ENCODE measurements at places on chromosomes 3 and 15. TPM values are rescaled to one million over a fixed set of nuclear protein-coding genes. Genes with fewer than 3 reads are reported as not detected.

C3orf38 gene
- total RNA-seq = 33.2 TPM

CHRNA7 gene
- not detected for total RNA-seq

HTR3C gene
- not detected for total RNA-seq

SEC22C gene
- total RNA-seq = 69.3 TPM

IGF2BP2 gene
- total RNA-seq = 67.8 TPM

GABRA5 gene
- 0.43 TPM for total RNA-seq

SSUH2 gene
- 0.32 TPM for total RNA-seq

CD200R1 gene
- total RNA-seq = under 0.01 TPM

FOXL2 gene
- total RNA-seq = 52.8 TPM

GRCh38 chr15:60120100-60120499 is 116.0 kb downstream of the FOXB1 start:
- no peak for DNase-seq

DNA sequence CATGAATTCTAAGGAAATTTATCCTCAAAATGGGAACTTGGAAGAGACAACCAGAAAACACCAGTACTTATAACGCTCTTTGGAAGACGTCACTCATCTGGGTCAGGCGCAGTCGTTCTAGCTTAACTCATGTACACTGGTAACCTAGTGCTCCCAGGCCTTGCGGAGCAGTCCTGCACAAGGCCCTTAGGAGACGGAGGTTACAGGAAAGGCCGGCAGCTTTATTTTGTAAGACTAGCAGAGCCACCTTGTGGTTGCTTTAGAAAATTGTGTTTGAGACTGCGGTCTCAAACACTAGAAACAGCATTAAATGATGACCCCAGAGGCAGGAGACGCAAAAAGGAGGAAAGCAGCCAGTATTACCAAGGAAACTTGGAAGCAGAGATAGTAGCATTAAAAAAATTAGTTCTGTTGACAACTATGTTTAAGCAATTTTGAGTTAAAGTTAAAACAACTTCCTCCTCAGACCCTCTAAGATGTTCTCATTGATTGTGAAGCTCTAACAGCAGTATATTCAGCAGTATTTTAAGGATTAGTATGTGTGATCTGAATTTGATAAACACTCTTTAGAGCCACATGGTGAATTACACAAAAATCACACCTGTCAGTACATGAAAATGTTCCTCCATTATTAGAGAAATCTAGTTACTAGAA is 141.9 kb upstream of the C2CD4B start:
- DNase-seq = peak; percentile 76

GRCh38 chr3:79661896-79662295 is 105.9 kb downstream of the ROBO1 start:
- no peak for DNase-seq

DNA sequence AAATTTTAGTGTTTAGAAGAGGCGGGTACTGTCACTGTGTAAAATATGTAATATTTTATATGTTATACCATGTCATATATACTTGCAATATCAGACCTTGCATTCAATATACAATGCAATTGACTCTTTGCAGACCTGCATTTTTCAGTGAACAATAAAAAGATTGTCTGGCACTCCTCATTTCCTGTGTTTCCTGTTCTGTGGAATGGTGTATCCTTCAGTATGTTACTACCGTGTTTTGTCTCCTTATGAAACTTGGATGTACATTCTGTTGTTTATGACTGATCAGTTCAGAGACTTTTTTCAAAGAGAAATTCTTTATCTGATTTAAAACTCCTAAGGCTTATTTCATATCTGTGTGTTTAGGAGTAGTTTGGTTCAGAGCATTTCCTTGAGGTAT is 31.5 kb downstream of the APH1B start:
- no peak for DNase-seq

DNA sequence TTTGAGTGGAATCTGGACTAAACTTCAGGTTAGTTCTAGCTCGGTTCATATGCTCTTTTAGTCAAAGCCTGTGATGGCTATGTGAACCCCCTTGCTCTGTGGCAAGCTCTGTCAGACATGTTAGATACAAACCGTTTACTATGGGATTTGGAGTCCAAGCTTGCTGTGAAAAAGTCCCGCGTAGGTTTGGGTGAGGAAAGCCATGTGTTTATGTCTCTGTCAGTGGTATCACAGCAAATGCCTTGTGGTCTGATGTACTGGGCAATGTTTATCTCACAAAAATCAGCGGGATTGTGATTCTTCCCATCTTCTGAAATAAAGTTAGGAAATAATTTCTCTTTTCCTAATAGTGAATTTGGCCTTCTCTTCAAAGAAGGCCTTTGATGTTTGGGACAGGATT is 5.0 kb downstream of the BOC start:
- DNase-seq = peak; percentile 61

DNA sequence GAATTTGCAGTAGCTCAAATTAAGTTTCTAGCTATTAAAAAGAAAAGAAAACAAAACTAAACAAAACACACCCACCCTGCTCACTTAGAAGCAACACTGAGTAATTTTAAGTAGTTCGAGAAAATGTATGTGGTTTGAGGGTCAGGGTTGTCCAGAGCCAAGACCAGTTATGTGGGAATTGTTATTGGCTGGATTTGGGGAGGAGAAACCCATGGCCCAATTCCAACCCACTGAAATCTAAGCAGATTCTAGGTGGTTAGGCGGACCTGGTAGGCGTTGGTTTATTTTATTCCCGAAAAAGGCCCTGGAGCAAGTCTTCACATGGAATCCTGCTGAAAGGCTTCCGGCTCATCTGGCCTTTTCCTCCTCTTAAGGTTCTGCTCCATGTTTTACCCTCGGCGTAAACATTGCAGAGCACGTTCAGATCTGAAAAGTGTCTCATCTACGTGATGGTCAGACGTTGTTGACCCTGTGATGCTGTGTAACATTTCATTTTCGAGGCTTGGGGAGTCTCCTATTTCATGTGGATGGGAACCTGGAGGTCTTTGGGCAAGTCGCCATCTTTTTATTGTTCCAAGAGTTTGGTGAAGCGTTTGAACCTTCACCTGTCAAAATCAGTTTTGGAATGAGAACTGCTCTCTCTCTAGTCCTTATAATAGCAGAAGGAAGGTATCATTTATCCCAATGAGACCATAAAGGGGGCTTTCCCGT is 64.0 kb downstream of the FLNB start:
- peak; percentile 88 for DNase-seq

DNA sequence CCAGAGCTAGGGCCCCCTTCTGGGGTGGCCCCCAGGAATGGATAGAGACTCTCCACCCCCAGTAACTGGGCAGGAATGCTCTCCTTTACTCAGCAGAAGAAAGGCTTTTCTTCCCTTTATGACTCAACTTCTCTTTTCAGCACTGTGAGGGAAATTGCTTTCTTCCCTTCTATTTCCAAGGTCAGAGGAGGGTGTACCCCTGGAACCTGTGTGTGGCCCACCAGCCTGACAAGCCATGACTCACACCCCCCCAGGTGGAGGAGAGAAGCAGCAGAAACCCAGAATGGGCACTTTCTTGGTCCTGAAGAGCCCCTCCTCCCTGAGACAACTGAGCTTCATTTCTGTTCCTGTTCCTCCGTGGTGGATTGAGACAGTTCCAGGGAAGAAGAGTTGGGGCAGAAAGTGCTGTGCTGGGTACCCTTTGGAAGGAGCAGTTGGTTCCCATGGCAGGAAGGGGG is 2.7 kb upstream of the ANKRD63 start:
- no peak for DNase-seq

DNA sequence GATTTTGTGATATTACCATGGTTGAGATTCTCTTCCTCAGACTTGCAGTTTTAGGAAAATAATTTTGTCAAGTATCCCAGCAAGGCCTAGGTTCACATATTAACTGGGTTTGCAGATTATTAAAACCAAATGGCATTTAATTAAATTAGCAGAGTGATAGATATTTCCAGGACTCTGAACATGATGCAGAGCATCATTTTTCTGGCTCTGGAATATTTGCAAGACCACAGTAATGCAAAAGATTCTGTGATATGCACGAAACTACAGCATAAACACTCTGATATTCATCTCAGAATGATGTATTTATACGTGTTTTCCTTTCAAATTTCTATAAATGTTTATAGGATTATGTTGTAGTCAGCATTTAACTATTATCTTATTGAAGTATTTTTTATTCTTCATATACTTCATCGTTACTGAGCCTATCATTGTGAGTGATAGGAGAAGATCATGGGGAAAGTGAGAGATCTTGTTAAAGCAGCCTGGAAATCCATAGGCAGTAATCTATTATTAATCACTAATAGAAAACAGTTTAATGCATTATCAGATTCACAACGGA is 1245.6 kb downstream of the OTOL1 start:
- peak; percentile 34 for DNase-seq

DNA sequence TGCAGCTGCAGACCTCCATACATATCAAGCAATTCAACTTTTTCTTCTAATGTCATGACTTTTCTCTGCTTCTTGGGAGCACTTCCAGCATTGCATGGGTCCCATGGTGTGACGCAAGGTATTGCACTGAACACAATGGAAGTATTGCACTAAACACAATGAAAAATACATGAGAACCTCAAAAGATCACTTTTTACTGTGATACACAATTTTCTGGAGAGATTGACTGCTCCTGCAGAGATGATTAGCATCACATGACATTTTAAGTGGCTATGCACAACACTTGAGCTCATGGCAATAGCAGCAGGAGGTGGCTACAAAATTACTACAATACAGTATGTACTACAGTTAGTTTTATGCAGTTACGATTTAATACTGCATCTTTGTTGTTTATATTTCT is 113.5 kb upstream of the BHLHE40 start:
- no peak for DNase-seq

DNA sequence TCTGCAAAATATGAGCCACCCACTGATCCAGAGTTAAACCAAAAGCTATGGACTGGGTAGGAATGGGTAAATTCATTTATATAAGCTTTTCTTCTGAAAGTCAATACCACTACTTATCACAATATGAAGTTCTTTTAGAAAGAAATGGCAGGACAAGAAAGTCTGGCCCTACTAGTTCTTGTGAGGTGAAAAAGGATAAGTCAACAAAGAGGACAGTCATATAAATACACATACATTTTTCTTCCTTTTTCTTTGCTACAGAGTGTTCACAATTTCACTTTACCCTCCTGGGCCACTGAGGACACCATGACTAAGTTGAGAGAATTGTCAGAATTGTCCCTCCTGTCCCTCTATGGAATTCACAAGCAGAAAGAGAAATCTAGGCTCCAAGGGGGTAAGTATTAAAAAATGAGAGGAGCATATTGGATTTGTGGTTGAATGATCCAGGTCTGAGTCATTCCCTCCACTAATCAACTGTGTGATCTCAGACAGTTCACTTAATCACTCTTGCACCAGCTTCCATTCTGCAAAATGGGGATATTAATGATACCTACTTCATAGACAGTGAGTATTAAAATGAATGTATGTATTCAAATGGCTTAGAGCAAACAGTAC is 27.6 kb downstream of the ACP3 start:
- DNase-seq = no peak

DNA sequence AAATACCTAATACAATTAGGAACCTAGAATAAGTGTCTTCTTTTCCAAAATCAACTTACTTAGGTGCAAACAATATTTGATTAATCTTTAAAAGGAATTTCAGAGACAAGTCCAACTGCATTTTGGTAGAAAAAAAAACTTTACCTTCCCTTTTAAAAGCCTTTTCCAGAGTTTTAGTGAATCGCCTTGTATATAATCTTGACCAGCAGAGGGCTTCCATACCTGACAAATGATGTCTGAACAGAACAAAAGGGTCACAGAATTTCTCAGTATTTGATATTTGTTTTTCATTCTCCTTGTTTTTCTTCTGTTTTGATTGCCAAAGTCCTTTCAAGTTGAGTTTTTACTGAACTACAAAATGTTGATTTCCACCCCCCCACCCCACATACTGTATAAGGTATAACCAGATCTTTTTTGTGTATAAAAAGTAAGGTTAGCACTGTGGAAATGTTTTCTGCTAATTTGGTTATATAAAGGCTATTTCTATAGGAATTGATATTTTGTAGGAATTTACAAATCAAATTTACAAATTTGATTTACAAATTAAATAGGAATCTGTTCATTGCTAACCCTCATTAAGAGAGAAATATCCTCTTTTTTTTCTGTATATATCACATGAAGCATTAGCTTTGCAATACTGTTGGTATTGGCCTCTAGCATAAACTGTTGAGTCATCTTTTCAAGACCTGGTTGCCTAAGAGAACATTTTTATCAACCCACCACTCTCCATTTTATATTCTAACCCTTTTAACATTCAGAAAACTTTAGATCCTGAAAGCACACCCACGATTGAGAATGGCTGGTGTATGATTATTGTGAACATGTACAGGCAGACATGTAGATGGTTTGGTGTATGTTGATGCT is 464.1 kb upstream of the RARB start:
- peak; percentile 32 for DNase-seq

GRCh38 chr3:52313774-52314188 is 2.3 kb upstream of the DNAH1 start:
- DNase-seq = peak; percentile 28

GRCh38 chr15:39132070-39132469 is 448.8 kb upstream of the THBS1 start:
- no peak for DNase-seq

- no peak for DNase-seq
These were observed 77.2 kb downstream of the LDHAL6B start for GRCh38 chr15:59283717-59284391.

- no peak for DNase-seq
These were observed 150.5 kb upstream of the IQSEC1 start for GRCh38 chr3:13223574-13224237.

GRCh38 chr3:4845882-4846281 is 133.4 kb upstream of the BHLHE40 start:
- no peak for DNase-seq

DNA sequence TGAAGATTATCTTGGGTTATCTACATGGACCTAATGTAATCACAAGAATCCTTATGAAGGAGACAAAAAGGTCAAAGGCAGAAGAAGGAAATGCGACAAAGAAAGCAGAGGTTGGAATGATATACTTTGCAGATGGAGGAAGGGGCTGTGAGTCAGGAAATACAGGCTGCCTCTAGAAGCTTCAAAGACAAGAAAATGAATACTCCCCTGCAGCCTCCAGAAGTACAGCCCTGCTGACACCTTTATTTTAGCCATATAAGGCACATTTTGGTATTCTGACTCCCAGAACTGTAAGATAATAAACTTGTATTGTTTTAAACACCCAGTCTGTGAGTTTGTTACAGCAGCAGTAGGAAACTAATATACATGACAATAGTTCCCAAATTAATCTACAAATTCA is 58.6 kb downstream of the SIDT1 start:
- no peak for DNase-seq

DNA sequence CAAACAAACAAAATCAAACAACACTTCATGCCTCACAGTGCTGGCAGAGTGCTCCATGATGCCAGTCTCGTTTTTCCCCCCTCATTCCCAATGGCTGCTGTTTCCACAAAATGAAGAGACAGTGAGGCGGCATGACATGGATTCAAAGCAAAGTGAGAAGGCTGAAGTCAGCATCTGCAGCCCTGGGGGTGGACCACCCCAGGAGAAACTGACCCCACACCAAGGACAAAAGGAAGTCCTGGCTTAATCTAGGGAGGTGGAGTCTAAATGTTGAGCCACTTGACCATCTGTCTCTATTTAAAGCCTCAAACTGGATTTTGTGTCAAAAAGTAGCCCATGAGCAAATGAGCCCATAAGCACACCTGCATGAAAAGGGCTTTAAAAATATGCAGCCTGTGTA is 151.2 kb upstream of the RORA start:
- no peak for DNase-seq

- DNase-seq = peak; percentile 59
These were observed 23.4 kb upstream of the SEC13 start for GRCh38 chr3:10344147-10344943.

GRCh38 chr3:34248352-34248751 is 449.9 kb downstream of the PDCD6IP start:
- DNase-seq = no peak

All from fibroblast of villous mesenchyme (primary cell).